Vagina (tissue), 2 donors: ENCODE measurements at places on chromosomes 12 and 14. TPM values are rescaled to one million over a fixed set of nuclear protein-coding genes. Genes with fewer than 3 reads are reported as not detected.
A peak's percentile ranks its signal among the peaks of the same experiment; 100 is the strongest.

Gene PRPH
- 17.2 TPM for total RNA-seq

Gene NGB
- 1.7 TPM for total RNA-seq

GRCh38 chr14:92584220-92584619, 70.6 kb downstream of the RIN3 start:
- no peak overlapping the region for H3K4me3 ChIP-seq
- DNase-seq = no peak

- H3K27me3 ChIP-seq = no peaks in the 10 kb centered on the region
- no peaks in the 10 kb centered on the region for H3K36me3 ChIP-seq
- no peak for DNase-seq
- H3K4me1 ChIP-seq = no peaks in the 10 kb centered on the region
These were observed 182.2 kb upstream of the GSC start for GRCh38 chr14:94952097-94952496.

Gene PPP4R4
- 6.1 TPM for total RNA-seq

Gene VDR
- 23.6 TPM for total RNA-seq

GRCh38 chr14:65301862-65302539, 110.5 kb upstream of the FUT8 start:
- DNase-seq = no peak
- no peaks in the 10 kb centered on the region for H3K36me3 ChIP-seq
- peaks cover 16% of the 10 kb centered on the region for H3K4me1 ChIP-seq

GRCh38 chr14:91005716-91006115, 54.7 kb downstream of the RPS6KA5 start:
- H3K27me3 ChIP-seq = no peaks in the 10 kb centered on the region
- no peak overlapping the region for H3K27ac ChIP-seq
- H3K36me3 ChIP-seq = no peaks in the 10 kb centered on the region
- no peak for DNase-seq

Gene GPR132
- total RNA-seq = 9.1 TPM

- H3K36me3 ChIP-seq = no peaks in the 10 kb centered on the region
- H3K27me3 ChIP-seq = no peaks in the 10 kb centered on the region
- H3K4me1 ChIP-seq = no peaks in the 10 kb centered on the region
These were observed 486.1 kb downstream of the GLT1D1 start for GRCh38 chr12:129339336-129339735.

- no peak overlapping the region for H3K4me3 ChIP-seq
- no peak overlapping the region for H3K27ac ChIP-seq
- peaks cover 10% of the 10 kb centered on the region for H3K4me1 ChIP-seq
- H3K36me3 ChIP-seq = no peaks in the 10 kb centered on the region
- no peak for DNase-seq
These were observed 336.3 kb downstream of the BMP4 start for GRCh38 chr14:53620317-53620716.

- H3K4me1 ChIP-seq = no peaks in the 10 kb centered on the region
- H3K27me3 ChIP-seq = no peaks in the 10 kb centered on the region
- H3K27ac ChIP-seq = no peak overlapping the region
- no peak for DNase-seq
- no peak overlapping the region for H3K4me3 ChIP-seq
These were observed 31.9 kb upstream of the IFNG-AS1 start for GRCh38 chr12:67957383-67957782.

Gene HDAC7
- 67.0 TPM for total RNA-seq

DNA sequence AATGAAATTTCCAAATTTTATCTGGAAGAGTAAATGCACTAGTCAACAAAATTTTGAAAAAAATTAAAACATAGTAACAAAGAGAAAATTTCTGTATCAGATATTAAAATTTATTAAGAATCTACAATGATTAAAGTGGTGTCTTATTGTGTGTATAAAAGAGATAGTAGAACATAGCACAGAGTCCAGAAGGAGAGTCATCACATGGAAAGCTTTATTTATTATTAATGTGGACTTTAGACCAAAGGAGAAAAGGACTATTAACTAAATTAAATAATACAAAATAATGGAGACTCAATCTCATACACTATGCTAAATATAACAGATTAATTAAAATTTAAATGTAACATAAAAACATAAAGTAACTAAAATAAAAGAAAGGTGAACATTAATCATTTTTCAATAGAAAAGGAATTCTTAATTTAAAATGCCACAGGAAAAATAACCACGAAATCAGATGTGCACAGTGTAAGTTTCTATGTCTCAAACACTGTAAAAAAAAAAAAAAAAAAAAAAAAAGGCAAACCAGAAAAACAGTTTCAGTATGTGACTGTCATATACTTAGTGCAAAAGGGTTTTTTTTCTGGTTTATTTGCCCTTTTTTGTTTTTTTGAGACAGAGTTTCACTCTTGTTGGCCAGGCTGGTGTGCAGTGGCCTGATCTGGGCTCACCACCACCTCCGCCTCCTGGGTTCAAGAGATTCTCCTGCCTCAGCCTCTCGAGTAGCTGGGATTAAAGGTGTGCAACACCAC, 95.4 kb downstream of the MYF5 start:
- no peak for DNase-seq
- H3K36me3 ChIP-seq = peaks cover 9% of the 10 kb centered on the region
- H3K27ac ChIP-seq = no peak overlapping the region
- H3K4me3 ChIP-seq = no peak overlapping the region
- H3K4me1 ChIP-seq = no peaks in the 10 kb centered on the region
- no peaks in the 10 kb centered on the region for H3K27me3 ChIP-seq

Gene GPRC5A
- 26.8 TPM for total RNA-seq

DNA sequence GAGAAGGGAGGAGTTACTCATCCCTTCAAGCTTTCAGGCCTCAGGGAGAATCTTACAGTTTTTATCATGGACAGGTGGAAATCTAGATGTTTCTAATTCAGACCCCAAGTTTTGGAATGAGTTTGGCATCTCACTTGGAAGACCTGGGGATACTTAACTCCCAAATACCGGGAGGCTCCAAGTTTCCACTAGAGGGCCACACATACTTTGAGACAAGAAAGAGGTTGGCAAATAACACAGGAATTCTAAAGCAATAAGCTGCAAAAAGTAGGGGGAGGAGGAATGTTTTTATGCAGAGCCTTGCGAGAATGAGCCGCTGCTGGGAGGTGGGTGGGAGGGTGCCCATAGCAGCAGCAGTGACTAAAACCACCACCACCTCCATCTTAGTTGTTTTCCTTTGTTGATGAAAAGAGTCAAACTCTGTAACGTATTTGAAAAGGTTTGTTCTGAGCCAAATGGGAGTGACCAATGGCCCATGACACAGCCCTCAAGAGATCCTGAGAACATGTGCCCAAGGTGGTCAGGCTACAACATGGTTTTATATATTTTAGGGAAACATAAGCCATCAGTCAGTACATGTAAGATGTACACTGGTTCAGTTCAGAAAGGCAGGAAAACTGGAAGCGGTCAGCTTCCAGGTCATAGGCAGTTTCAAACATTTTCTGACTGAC, 34.2 kb upstream of the RNASE1 start:
- H3K27me3 ChIP-seq = no peaks in the 10 kb centered on the region
- H3K4me1 ChIP-seq = no peaks in the 10 kb centered on the region
- H3K36me3 ChIP-seq = no peaks in the 10 kb centered on the region
- H3K4me3 ChIP-seq = no peak overlapping the region

Gene BCAT1
- 20.6 TPM for total RNA-seq

Gene KLRC4
- total RNA-seq = not detected

DNA sequence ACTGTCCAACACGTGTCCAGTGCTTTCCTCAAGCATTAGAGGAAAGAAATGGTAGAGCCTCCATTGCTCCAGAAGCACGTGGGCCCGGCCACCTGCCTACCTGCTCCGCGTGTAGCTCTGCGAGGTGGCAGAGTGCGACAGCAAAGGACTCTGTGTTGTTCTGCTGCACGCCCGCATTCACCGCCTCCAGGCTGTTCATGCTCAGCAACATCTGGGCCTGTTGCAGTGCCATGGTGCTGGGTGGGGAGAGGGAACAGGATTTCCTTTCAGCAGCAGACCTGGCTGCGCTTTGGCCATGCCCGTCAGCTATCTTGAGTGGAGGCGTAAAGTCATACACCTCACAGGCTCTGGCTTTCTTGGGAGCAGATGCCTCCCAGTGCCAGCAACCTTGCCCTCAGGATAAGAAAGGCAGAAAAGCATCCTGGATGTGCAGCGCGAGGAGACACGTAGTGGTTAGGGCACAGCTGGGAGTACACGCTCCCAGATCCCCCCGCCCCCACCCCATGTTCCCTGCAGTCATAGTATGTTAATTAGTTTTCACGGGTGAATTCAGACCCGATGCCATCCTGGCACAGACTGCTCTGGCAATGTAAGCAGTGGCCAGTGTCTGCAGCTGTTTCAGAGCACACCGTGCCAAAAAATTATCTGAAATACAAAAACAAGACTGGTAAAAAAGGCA, 25.1 kb downstream of the ANAPC5 start:
- no peaks in the 10 kb centered on the region for H3K36me3 ChIP-seq
- H3K27ac ChIP-seq = no peak overlapping the region
- H3K4me1 ChIP-seq = no peaks in the 10 kb centered on the region
- no peak overlapping the region for H3K4me3 ChIP-seq
- no peak for DNase-seq

- no peak overlapping the region for H3K4me3 ChIP-seq
- H3K27me3 ChIP-seq = no peaks in the 10 kb centered on the region
- no peak for DNase-seq
- no peaks in the 10 kb centered on the region for H3K4me1 ChIP-seq
These were observed 27.4 kb upstream of the GUCY2C start for GRCh38 chr12:14723763-14724162.

GRCh38 chr14:77375973-77376770, 722 bp downstream of the TMED8 start:
- peaks cover 21% of the 10 kb centered on the region for H3K4me1 ChIP-seq
- H3K36me3 ChIP-seq = no peaks in the 10 kb centered on the region
- H3K4me3 ChIP-seq = peak overlapping the region; percentile 69
- no peaks in the 10 kb centered on the region for H3K27me3 ChIP-seq

DNA sequence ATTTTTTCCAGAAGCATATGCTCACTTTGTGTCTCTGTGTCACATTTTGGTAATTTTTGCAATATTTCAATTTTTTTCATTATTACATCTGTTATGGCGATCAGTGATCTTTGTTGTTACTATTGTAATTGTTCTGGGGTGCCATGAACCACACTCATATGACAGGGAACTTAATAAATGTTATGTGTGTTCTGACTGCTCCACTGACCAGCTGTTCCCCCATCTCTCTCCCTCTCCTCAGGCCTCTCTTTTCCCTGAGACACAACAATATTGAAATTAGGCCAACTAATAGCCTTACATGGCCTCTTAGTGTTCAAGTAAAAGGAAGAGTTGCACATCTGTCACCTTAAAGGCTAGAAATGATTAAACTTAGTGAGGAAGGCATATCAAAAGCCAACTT, 46.0 kb downstream of the SCN8A start:
- no peak overlapping the region for H3K27ac ChIP-seq
- DNase-seq = no peak
- H3K4me3 ChIP-seq = no peak overlapping the region
- H3K27me3 ChIP-seq = no peaks in the 10 kb centered on the region

DNA sequence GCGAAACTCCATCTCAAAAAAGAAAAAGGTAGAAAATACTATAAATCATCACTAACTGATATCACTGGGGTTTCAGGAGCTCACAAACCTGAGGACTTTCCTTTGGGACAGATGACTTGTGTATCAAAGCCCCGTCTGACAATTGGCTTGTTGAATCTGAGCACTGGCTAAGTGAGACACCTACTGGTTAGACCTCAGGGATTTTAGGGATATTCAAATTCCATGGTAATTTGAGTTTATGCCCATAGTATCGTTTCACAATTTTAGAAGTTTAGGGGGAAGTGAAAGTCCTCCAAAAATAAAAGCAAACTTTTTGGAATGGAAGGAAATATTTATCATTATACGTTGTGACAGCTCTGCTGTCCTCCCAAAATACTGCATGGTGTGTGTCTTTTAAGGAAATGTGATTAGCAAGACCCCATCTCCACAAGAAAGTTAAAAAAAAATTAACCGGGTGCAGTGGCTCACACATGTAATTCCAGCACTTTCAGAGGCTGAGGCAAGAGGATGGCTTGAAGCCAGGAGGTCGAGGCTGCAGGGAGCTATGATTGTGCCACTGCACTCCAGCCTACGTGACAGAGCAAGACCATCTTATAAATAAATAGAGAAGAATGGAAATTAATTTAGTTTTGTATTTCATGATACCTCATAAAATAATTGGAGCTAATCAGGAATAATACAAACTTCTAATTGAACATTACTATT, 49.2 kb downstream of the FBXL14 start:
- no peaks in the 10 kb centered on the region for H3K27me3 ChIP-seq
- no peak for DNase-seq
- H3K4me1 ChIP-seq = no peaks in the 10 kb centered on the region
- H3K36me3 ChIP-seq = no peaks in the 10 kb centered on the region
- H3K27ac ChIP-seq = no peak overlapping the region

- H3K27me3 ChIP-seq = no peaks in the 10 kb centered on the region
- H3K36me3 ChIP-seq = no peaks in the 10 kb centered on the region
- H3K4me3 ChIP-seq = no peak overlapping the region
These were observed 35.1 kb upstream of the KCNH3 start for GRCh38 chr12:49503674-49504180.

- peaks cover 35% of the 10 kb centered on the region for H3K4me1 ChIP-seq
- H3K27me3 ChIP-seq = no peaks in the 10 kb centered on the region
- no peak for DNase-seq
- no peak overlapping the region for H3K4me3 ChIP-seq
- H3K36me3 ChIP-seq = no peaks in the 10 kb centered on the region
- no peak overlapping the region for H3K27ac ChIP-seq
These were observed 4.4 kb upstream of the GALNT6 start for GRCh38 chr12:51395283-51396230.

Gene RCOR1
- 24.3 TPM for total RNA-seq

DNA sequence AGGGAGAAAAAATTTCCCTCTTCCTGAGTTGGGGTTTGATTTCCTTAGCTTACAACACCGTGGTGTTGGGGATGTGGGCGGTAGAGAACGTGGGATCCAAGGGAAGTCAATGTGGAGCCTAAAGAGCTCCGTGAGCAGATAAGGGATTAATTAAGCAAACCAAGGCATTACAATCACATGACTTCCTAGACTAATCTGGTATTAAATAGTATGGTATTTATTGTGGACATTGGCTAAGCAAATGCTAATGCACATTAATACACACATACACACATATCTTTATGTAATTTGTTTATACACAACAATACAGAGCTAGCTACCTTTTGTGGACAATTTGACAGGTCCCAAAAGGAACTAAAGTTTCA, 791 bp upstream of the RNF41 start:
- H3K4me3 ChIP-seq = peak overlapping the region; percentile 74
- no peak for DNase-seq
- peaks cover 56% of the 10 kb centered on the region for H3K4me1 ChIP-seq
- H3K27me3 ChIP-seq = no peaks in the 10 kb centered on the region

GRCh38 chr12:114409852-114410600, 4.1 kb upstream of the TBX5 start:
- no peak overlapping the region for H3K27ac ChIP-seq
- H3K27me3 ChIP-seq = peaks cover 14% of the 10 kb centered on the region
- peak overlapping the region; percentile 34 for H3K4me3 ChIP-seq
- H3K4me1 ChIP-seq = peaks cover 24% of the 10 kb centered on the region
- DNase-seq = no peak

Gene IL22
- not detected for total RNA-seq

Gene FAR2
- total RNA-seq = 16.2 TPM
